NCI-H1694 treated with DMSO at 0.1 percent for 48 hours (cell line): ENCODE measurements at places on chromosomes 7 and 10.

GRCh38 chr7:47551668-47552440 lies 30.1 kb downstream of the TNS3 start:
- DNase-seq, result no peak

GRCh38 chr7:3575753-3576531 lies 274.9 kb downstream of the SDK1 start:
- no peak for DNase-seq

GRCh38 chr7:50674896-50675835 lies 107.5 kb downstream of the GRB10 start:
- DNase-seq, result no peak

DNA sequence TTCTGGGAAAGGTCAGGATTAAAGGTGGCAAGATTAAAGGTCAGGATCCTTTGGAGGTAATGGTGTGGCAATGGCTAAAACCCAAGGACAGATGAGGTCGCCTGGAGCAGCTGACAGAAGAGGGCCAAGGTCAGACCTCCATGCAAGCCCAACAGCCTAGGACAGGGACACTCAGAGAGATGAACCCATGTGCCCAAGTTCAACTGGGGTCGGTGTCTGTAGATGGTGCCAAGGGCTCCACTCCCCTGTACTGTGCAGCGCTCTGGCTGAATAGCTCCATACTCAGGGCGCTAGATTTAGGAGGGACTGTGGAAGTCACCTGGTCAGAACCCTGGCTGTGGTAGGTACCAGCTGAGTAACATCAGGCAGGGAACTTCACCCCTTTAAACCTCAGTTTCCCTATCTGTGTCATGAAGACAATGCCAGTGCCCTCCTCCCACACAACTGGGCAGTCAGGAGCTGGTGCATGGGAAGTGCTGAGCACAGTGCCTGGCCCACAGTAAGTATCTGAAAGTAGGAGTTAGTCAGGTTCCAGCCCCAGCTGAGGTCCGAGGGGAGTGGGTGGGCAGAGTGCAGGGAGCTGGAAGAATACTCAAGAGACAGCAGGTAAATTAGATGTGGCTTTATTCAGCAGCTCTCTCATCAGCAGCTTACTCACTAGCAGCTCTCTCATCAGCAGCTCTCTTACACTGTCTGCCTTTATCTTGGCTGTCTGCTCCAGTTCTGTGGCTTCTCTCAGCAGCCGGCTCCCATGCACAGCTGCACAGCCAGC lies 327.1 kb downstream of the GLRX3 start:
- DNase-seq, result no peak

GRCh38 chr10:127434006-127434405 lies 115.1 kb upstream of the NPS start:
- no peak for DNase-seq

GRCh38 chr7:134022286-134022911 lies 104.7 kb upstream of the LRGUK start:
- DNase-seq, result no peak

DNA sequence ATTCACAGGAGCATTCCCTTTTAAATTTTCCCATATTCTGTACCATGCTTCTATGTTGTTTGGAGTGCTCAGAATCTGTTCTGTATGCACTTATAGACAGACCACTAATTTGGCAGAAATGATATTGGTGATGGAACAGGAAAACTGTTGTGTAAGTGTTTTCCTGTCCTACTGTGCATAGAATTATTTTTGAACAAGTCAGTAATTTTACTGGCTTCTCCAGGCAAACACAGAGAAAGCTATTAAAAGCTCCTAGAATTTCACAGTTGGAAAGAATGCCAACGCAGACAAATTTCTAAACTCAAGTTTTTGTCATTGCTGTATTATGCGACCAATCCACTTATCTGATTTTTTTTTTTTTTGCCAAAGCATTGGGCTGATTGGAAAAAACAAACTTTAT lies 55.7 kb downstream of the ANKMY2 start:
- no peak for DNase-seq

DNA sequence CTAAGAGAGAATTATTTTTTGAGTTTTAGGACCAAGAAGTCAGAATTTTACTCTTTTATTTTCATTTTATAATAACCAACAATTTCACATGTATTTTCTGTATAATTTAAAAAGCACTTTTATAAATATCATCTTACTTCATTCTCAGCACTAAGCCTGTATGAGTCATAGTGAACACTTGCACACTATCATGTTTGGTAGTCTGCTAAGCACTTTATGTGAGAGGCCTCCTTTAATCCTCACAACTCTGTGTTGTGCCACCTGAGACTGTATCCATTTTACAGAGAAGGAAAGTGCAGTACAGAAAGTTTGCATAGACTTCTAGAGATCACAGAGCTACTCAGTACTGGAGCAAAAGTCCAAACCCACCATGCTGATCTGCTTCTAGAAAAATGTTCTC lies 939.6 kb downstream of the NRG3 start:
- DNase-seq, result no peak

- DNase-seq, result no peak
These were observed 69.7 kb downstream of the VWA2 start for GRCh38 chr10:114308531-114309363.
